Activated CD8-positive, alpha-beta T cell treated with anti-CD3 and anti-CD28 coated beads, Interleukin-2, amount 10 ng/mL, durations not matched to agents 7 days and 5 days (primary cell): ENCODE measurements at places on chromosomes 11 and 22. TPM values are rescaled to one million over a fixed set of nuclear protein-coding genes. Genes with fewer than 3 reads are reported as not detected.
A peak's percentile ranks its signal among the peaks of the same experiment; 100 is the strongest.

GRCh38 chr11:5625281-5625680, 480 bp downstream of the TRIM34 start:
- H3K4me1 ChIP-seq: peaks cover 53% of the 10 kb centered on the region
- DNase-seq: no peak
- peak overlapping the region; percentile 92 for H3K27ac ChIP-seq
- peak overlapping the region; percentile 86 for H3K4me3 ChIP-seq
- H3K36me3 ChIP-seq: peaks cover 27% of the 10 kb centered on the region
- no peaks in the 10 kb centered on the region for H3K27me3 ChIP-seq

- H3K27me3 ChIP-seq: peaks cover 27% of the 10 kb centered on the region
- H3K36me3 ChIP-seq: no peaks in the 10 kb centered on the region
- H3K4me1 ChIP-seq: no peaks in the 10 kb centered on the region
- no peak for DNase-seq
Observed at GRCh38 chr11:61671527-61671926, 8.7 kb upstream of the DAGLA start.

DNA sequence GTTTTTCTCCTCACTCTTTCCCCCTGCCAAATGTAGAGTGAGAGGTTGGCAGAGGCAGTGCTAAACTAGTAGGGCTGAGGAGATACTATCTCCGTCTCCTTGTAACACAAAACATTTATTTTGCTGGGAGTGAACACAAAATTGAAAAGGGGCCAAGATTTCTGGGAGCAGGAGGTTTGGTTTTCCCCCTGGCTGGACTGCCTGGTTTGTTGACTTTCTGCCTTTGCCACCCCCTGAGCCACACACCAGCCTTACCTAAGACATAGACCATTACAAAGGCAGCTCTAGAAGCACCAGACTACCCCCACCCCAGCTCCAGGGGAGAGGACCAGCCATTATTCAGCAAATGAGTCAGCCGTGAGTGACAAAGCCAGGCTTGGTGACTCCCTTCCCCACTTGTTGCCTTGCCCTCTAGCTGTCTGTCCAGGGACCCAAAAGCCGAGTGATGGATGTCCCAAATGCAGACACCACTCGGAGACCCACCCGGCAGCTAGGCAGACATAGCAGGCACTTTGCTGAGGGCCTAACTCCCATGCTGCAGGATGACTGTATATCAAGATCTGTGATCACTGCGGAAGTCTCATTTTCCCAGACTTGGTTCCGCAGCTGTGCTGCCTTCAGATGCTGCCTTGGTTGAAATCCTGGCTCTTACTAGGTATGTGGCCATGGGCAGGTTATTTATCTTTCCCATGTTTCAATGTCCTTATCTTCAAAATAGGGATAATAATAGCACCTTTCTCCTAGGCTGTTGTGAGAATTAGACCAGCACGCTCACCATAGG, 17.7 kb upstream of the CDON start:
- DNase-seq: no peak
- no peak overlapping the region for H3K4me3 ChIP-seq
- H3K36me3 ChIP-seq: no peaks in the 10 kb centered on the region
- H3K4me1 ChIP-seq: peaks cover 26% of the 10 kb centered on the region
- no peak overlapping the region for H3K27ac ChIP-seq

- no peak overlapping the region for H3K27ac ChIP-seq
- H3K4me3 ChIP-seq: no peak overlapping the region
- no peaks in the 10 kb centered on the region for H3K4me1 ChIP-seq
- H3K36me3 ChIP-seq: no peaks in the 10 kb centered on the region
- H3K27me3 ChIP-seq: no peaks in the 10 kb centered on the region
Observed at GRCh38 chr11:84390441-84391078, 1104.4 kb upstream of the CCDC90B start.

DNA sequence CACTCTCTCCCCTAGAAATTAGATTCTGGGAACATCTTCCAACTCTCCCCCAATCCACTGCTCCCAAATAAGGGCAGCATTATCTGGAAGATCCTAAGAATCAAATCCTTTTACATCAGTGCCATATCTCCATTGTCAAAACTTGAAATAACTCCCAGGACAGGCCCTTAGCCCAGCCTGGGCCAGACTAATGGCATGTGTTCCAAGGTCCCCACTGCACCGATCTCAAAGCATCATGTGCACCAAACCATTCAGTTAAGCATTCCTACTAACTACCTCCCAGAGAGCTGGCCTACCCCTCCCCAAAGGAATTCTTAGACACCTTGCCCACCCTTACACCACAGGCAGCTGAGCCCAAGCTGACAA, 44.2 kb upstream of the POU2AF1 start:
- no peak overlapping the region for H3K4me3 ChIP-seq
- H3K27me3 ChIP-seq: peaks cover 2% of the 10 kb centered on the region
- peaks cover 15% of the 10 kb centered on the region for H3K4me1 ChIP-seq
- no peaks in the 10 kb centered on the region for H3K36me3 ChIP-seq
- no peak overlapping the region for H3K27ac ChIP-seq

DNA sequence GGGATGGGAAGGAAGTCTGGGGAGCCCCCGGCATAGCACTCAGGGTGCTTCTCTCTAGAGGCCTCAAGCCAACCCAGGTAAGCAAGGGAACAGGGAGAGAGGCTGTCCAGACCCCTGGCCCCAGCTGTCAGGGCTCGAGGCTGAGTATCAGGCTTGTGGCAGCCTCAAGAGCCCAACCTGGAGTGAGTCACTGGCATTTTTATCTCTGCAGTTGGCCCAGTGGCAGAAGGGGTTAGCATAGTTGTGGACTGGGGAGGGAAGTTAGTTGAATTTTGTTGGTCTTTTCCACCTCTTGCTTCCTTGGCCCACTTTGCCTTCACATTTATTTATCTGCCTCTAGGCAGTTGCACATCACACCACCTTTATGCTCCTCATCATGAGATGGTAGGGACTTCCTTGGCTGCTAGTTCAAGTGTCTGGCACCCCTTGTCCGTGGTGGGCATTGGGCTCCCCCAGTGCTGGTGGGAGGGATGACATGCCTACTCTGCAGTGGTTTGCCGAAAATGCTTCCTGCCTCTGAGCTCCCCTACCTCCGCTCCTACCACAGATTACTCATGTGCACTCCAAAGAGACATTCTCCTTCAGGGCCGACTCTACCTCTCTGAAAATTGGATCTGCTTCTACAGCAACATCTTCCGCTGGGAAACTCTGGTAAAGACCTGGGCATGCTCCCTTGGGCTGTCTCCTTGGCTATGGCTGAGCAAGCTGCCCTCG, 60.1 kb downstream of the SCN3B start:
- no peak overlapping the region for H3K27ac ChIP-seq
- H3K4me3 ChIP-seq: no peak overlapping the region
- peaks cover 16% of the 10 kb centered on the region for H3K36me3 ChIP-seq

GRCh38 chr22:28952857-28953256, 69.5 kb downstream of the ZNRF3 start:
- peaks cover 71% of the 10 kb centered on the region for H3K27me3 ChIP-seq
- peaks cover 20% of the 10 kb centered on the region for H3K4me1 ChIP-seq
- no peak for DNase-seq
- H3K4me3 ChIP-seq: no peak overlapping the region

DNA sequence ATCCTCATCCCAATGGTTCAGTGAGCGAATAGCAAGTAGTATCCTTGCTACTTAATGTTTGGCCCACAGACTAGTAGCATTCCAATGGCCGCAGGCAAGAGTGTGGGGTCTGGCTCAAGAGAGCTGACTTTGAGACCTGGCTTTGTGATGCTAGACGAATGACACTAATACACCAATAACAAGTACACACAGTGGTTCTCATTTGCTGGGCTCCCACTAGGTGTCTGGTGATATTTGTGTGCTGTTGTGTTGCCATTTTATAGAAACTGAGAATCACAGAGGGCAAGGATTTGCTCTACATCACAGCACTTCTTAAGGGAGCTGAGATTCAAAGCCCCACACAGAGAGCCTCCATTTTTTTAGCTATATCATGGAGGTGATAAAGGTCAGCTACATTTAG, 351.2 kb downstream of the TENM4 start:
- no peak overlapping the region for H3K4me3 ChIP-seq
- H3K27ac ChIP-seq: no peak overlapping the region
- H3K36me3 ChIP-seq: no peaks in the 10 kb centered on the region
- DNase-seq: no peak

GRCh38 chr11:2943711-2944118, 14.5 kb upstream of the PHLDA2 start:
- no peak overlapping the region for H3K27ac ChIP-seq
- DNase-seq: no peak
- peaks cover 57% of the 10 kb centered on the region for H3K36me3 ChIP-seq

DNA sequence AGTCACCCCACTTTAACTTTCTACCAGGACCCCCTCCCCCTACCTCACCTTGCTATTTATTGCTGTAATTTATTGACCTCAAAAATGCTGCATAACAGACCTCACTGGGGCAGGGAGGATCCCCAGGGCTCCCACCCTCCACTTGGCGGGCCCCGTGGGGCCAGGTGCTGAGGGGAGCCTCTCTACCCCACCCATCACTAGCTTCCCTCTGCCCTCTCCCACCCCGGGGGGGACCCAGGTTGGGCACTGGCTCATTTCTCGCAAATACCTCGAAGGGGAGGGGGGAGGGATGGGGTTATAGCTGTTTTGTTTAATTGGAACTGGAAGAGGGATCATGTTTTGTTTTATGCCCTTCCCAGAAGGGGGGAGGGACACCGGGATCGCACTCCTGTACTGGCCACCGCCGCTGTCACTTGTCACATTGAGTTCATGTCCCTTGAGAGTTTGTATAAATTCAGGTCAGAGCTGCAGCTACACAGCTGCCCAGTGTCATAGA, 16.3 kb upstream of the TMEM191C start:
- H3K4me3 ChIP-seq: no peak overlapping the region
- no peaks in the 10 kb centered on the region for H3K36me3 ChIP-seq
- no peak for DNase-seq

DNA sequence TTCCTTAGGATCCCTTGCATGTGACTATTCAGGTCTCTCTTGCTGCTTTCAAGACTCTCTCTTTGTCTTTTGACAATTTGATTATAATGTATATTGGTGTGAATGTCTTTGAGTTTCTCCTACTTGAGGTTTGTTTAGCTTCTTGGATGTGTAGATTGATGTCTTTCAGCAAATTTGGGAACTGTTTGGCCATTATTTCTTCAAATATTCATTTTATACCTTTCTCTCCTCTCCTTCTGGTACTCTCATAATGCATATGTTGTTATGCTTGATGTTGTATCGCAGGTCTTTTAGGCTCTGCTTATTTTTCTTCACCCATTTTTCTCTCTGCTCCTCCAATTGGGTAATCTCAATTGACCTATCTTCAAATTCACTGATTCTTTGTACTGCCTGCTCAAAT, 44.2 kb downstream of the OR2AT4 start:
- DNase-seq: no peak
- H3K4me3 ChIP-seq: no peak overlapping the region
- H3K27me3 ChIP-seq: peaks cover 27% of the 10 kb centered on the region
- H3K4me1 ChIP-seq: peaks cover 3% of the 10 kb centered on the region
- no peak overlapping the region for H3K27ac ChIP-seq

DNA sequence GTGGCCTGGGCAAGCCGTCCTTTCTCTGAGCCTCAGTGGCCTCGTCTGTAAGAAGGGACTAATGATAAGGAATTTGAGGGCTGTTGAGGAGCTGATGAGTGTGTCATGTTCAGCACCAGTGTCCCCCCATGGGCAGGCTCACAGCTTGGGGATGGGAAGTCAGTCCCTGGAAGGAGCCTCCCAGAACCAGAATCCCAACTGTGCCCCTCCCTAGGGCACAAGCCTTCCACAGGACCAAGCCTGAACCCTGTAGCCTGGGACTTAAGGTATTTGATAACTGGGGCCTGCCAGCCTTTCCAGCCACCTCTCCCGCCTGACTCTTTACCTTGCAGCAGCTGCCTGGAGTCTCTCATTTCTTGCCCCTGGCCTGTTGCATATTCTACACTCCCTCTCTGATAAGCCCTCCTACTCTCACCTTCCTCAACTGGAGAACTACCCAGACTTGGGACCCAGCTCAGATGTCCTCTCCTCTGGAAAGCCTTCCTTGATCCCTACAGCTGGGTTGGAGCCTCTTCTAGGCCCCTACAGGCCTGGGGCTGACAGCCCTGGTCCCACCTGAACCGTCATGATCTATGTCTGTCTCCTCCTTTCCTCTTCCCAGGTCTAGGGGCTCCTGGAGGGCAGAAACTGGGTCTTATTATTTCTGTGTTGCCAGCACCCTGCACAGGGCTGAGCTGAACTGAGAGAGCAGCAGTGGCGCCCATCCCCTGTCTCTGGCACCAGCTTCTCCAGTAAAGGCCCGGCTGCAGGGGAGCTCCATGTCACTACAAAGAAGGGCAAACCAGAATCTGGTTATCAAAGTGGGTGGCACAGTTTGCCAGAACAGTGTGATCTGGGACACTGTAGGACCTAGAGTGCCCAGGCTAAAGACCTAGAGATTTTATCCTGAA, 1.6 kb downstream of the P2RY2 start:
- no peak overlapping the region for H3K27ac ChIP-seq
- DNase-seq: no peak
- H3K27me3 ChIP-seq: peaks cover 41% of the 10 kb centered on the region
- no peak overlapping the region for H3K4me3 ChIP-seq
- peaks cover 12% of the 10 kb centered on the region for H3K4me1 ChIP-seq

DNA sequence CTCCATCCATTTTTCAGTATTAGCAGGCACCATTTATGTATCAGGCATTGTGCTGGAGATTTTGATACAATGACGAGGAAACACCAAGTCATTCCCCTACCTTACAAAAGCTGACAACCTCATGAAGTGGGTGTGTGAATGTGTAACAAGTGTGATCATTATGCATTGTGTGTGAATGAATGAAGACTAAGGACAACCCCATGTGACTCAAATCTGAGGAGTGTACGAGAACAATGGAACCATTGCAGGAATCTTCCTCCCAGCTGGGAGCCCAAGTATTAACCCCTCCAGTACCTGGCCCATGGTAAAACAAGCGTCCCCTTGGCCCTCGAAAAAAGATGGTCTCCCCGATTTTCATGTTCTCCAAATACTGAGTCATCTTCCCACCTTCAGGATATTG, 4.4 kb downstream of the CYB5R2 start:
- DNase-seq: no peak
- peaks cover 5% of the 10 kb centered on the region for H3K27me3 ChIP-seq
- no peaks in the 10 kb centered on the region for H3K36me3 ChIP-seq
- no peak overlapping the region for H3K27ac ChIP-seq
- no peak overlapping the region for H3K4me3 ChIP-seq

Gene F2
- 0.16 TPM for total RNA-seq

Gene ARHGAP20
- not detected for total RNA-seq

Gene MS4A4A
- not detected for total RNA-seq

Gene LYVE1
- not detected for total RNA-seq

Gene KCNJ4
- total RNA-seq: not detected

Gene OR6A2
- total RNA-seq: 0.05 TPM
